ENCODE measurements at places on chromosomes 2 and 18.

DNA sequence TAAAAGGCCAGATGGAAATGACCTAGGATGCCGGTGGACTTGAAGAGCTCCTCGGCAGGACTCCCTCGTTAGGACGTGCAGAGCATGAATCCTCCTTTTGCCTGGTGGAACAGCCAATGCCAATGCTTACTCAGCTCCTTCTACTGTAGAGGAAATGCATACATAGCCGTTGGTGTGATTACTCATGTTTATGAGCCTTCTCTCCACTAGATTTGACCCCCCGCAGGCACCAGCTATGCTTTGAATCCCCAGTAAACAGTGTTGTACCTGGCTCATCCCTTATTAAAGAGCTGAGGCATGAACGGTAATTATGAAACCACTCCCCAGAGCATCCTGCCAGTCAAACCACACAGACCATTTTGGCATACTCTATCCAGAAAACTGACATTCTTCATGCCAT, 172.8 kb downstream of the ANTXR1 start:
- DNase-seq = no peak

DNA sequence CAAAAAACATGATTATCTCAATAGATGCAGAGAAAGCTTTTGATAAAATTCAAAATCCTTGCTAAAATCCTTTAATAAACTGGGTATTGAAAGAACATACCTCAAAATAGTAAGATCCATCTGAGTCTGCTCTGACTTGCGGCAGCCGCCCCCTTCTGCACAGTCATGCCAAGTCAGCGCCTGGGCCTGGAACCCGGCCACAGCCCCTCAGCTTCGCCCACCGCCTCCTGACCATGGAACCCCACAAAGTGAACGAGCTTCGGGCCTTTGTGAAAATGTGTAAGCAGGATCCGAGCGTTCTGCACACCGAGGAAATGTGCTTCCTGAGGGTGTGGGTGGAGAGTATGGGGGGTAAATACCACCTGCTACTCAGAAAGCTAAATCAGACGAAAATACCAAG, 270.9 kb upstream of the TFPI start:
- no peak for DNase-seq

GRCh38 chr2:105852066-105852465, 107.4 kb downstream of the NCK2 start:
- DNase-seq = no peak

GRCh38 chr2:237723023-237723422, 75.6 kb upstream of the RBM44 start:
- DNase-seq = no peak

GRCh38 chr2:117786520-117786919, 28.0 kb upstream of the DDX18 start:
- DNase-seq = no peak

GRCh38 chr2:33704406-33704855, 105.3 kb upstream of the FAM98A start:
- no peak for DNase-seq

DNA sequence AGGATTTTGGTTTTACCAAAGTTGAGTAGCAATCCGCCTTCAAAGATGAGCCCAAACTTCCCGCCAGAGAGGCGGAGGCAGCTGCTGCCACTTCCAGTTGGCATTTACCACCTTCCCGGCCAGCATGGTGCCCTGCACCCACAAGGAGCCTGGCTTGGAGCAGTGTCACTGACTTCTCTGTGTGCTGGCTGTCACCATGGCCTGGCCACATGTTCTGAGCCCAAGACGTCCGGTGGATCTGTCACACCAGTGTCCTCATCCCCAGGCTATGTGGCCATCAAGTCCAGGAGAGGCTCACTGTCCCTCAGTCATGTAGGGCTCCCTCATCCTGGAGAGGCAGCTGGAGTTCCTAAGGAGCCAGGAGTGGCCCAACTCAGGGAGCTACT, 100.6 kb downstream of the ACKR3 start:
- DNase-seq = no peak

DNA sequence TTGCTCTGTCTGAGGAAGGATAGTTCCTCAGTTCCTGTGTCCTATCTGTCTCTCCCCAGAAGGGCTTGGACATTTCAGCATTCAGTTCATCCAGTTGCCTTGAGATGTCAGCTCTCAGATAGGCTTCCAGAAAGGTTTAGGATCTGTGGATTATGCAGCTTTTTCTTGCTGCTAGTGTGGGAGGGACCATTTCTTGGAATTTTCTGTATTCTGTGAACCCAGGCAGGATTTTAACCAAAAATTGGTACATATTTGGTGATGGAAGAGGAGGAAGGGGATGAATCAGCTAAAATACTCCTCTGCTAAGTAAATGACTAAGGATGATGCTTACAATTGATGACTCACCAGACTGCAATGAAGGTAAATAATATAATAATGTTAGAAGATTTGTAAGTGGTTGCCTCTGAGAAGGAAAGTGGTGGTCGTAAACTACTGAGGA, 58.6 kb upstream of the DOCK10 start:
- no peak for DNase-seq

GRCh38 chr2:20634507-20635112, 16.3 kb downstream of the HS1BP3 start:
- no peak for DNase-seq

GRCh38 chr2:88176352-88176984, 6.3 kb downstream of the THNSL2 start:
- no peak for DNase-seq

- no peak for DNase-seq
Measured at GRCh38 chr2:73110168-73111072, 2.3 kb downstream of the RAB11FIP5 start.

GRCh38 chr2:191748059-191748461, 70.1 kb downstream of the NABP1 start:
- no peak for DNase-seq

DNA sequence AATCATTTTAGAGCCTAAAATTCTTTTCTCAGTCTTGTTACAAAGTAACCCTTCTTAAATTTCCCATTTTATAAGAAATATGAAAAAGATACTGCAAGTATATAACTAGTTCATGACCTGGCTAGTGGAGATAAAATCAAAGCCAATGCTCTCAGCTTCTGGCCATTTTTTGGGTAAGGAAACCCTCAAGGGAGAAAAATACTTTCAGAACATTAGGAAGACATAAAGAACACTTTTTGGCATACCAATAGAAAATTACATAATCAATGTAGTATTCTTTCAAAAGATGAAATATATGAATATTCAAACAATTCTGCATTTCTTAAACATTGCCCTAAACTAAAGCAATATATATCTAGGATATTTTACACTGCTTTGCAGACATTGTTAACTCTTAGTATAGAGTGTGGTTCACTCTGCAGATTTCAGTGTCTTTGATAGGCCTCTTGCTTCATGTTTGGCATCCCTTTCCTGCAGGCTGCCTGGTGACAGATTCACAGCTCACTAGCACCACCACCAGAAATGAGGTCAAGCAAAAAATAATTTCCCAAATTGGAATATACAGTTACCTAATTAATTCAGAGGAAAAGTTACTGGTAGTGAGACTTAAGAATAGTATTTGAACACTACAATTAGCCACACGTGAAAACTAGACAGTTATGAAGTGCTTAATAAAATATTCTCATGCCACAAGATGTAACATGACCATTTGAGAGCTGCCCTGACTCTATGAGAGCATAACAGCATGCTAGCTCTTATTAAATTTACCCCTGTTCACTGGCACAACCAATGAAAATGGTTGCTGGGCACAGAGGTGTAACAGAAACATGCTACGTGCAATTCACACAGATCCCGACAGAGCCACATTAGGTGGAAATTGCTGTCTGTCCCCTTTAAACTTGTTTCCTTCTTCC, 36.0 kb downstream of the PAIP2B start:
- no peak for DNase-seq

DNA sequence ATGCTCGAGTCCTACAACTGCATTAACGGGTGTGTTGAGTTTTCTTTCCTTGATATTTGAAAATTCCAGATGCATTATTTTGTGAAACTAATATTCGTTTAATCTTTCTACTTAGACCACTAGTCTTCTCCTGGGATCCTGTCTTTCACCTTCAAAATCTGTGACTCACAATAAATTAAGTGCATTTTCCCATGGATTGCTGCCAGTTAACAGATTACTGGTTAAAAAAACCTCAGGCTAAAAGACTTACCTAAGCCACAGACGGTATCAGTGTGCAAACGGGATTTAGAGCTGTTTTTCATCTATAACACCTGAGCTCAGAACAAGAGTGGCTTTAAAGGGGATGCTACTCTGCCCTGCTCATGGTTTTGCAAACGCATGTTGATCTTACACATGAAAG, 10.2 kb downstream of the FECH start:
- no peak for DNase-seq

DNA sequence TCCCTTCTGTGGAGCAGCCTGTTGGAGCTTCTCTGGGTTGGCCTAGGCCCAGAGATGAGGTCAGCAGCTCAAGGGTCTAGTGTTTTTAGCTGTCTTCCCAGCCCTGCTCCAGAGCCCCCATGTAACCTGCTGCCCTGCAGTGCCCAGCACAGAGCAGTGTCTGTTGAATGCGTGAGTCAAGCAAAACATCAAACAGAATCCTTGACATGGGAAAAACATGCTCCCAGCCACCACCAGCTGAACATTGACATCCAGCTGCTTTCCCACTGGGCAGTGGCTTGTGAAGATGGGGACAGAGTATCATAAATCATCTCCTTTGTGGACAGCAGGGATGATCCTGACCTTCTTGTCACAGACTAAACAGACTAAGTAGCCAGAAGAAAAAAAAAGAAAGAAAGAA, 22.6 kb downstream of the IMPA2 start:
- DNase-seq = no peak

GRCh38 chr2:161250864-161251436, 57.3 kb upstream of the PSMD14 start:
- no peak for DNase-seq

- no peak for DNase-seq
Measured at GRCh38 chr2:217890445-217890844, 112.3 kb downstream of the TNS1 start.

DNA sequence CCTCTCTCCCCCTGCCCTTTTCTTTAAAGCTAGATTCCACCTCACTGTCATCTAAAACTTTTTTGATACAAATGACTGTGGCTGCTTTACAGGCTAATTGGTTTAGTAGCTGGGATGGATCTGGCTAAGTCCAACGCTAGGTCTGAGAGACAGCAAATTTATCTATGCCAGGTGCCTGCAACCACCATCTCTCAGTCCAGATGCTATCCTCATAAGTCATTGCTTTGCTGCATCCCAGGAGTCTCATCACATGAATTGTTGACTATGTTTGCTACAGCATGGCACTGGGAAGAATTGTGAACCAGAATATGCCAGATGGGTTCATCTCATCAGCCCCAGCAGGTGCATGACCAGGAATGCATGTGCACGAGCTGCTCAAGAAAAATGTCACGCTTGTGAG, 100.0 kb upstream of the PID1 start:
- no peak for DNase-seq

DNA sequence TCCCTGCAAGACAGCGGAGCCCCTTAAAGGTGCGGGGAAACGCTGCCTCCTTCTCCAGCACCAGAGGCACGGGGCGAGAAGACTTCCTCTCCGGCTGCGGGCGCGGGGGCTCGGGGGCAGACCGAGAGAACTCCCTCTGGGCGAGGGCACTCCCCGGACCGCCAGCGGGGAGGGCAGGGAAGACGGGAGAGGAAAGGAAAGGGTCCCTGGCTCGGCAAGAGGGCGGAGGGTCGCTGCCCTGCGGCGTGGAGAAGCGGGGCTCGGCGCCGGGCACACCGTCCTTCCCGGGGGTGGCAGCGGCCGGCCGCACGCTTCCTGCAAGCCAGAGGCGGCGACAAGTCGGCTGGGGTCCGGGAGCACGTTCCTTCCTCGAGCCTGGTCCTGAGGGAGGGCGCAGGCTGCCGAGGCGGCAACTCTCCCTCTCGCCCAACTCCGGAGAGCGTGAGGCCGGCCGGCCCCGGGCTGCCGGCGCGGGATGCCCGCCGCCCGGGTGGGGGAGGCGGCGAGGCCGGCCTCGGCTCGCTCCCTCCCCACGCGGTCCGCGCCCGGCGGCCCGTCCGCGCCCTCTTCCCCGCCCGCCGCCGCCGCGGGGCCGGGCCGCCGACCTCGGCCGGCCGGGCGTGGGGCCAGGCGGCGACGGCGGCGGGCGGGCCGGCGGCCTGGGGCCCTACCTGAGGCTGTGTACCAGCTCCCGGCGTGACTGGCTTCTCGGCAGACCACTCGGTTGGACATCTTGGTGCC, 1.1 kb downstream of the MEMO1 start:
- no peak for DNase-seq

DNA sequence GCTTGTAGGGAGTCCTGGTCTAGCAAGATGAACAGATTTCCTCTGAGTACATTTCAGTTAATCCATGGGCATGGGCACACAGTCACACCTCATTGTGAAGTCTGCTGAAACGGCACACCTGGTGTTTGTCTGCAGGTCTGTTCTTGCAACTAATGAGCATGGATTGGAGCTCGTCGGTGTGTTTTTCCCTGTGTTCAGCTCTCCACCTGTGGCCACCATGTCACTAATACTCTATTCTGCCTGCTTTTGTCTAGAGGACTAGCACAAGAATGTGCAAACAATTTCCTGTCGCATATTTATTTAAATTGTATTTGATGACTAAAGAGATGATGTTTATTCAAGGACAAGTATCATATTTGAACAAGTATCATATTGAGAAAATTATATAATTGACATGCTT, 24.5 kb upstream of the PPP4R1 start:
- DNase-seq = no peak

- no peak for DNase-seq
Measured at GRCh38 chr2:160317181-160318099, 117.4 kb upstream of the ITGB6 start.

DNA sequence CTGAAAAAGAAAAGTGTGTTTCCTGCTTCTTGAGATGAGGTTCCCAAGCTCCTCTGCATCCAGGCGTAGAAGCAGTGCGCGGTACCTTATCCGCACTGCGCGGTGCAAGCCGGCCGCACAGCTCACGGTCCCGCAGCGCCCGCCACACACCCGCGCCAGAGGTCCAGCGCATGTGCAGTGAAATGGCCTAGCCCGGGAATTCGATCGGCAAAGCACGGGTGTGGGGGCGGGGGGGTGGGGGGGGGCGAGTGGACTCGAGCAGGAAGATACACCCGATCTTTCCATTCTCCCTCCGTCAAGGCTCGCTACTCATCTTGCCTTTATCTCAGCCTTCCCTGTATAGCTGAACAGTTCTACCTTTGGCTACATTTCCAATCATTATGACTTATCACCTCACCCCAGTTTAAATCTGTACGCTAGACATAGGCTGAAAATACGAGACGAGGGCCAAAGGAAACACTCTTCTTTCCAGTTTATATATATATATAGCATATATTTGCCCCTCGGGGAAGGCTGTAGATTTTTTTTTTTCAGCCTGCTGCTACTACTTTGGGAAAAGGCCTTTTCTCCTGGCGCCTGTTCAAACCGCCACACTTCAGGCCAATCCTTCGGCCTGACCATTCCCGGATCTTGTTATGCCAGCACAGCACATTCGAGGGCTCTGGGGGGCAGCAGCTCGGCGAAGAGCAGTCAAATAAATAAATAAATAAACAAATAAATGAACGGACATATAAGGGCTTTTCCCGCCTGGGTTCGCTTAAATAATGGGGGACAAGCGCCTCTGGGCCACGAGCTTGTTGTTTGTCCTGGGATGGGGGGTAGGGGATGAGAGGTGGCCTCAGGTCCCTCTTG, 10.4 kb downstream of the HOXD8 start:
- no peak for DNase-seq

GRCh38 chr2:239339241-239339640, 61.6 kb downstream of the HDAC4 start:
- DNase-seq = no peak

GRCh38 chr2:61689568-61689967, 151.4 kb upstream of the XPO1 start:
- no peak for DNase-seq

GRCh38 chr2:154623819-154624218, 74.7 kb upstream of the KCNJ3 start:
- DNase-seq = no peak

All from stimulated activated CD4-positive, alpha-beta T cell treated with anti-CD3 and anti-CD28 coated beads, Interleukin-12 subunit alpha, Interleukin-12 subunit beta, amount 100 ng/mL, for 24 hours (primary cell).